CD4-positive, alpha-beta T cell (primary cell): ENCODE measurements at places on chromosomes 3 and 15. TPM values are rescaled to one million over a fixed set of nuclear protein-coding genes. Genes with fewer than 3 reads are reported as not detected.

GRCh38 chr3:63779227-63779626, 39.9 kb upstream of the C3orf49 start:
- DNase-seq = no peak

DNA sequence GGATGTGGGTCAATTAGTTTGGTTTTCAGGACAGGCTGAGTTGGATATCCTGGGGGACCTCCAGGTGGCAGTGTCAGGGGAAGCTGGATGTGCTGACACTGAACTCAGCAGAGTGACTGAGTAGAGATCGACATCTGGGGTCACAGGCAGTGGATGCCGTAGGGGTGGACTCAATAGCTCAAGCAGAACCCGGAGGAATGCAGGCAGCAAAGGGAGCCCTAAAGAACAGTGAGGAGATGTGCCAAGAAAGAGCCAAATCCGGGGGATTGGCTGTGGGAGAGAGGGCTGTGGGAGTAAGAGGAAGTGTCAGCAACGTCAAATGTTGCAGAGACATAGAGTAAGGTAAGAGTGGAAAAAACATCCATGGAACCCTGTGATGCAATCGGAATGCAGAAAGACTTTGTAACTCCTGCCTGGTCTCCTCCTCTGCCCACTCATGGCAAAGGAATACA, 11.6 kb downstream of the CCR5AS start:
- DNase-seq = no peak

- no peak for DNase-seq
Observed at GRCh38 chr15:74251131-74251811, 15.1 kb downstream of the CCDC33 start.

- DNase-seq = no peak
Observed at GRCh38 chr3:110618512-110619226, 452.9 kb upstream of the NECTIN3 start.

FAM43A gene
- total RNA-seq = 2.4 TPM

GRCh38 chr3:123791898-123792297, 92.2 kb downstream of the MYLK start:
- no peak for DNase-seq

SENP8 gene
- total RNA-seq = 0.14 TPM

DNA sequence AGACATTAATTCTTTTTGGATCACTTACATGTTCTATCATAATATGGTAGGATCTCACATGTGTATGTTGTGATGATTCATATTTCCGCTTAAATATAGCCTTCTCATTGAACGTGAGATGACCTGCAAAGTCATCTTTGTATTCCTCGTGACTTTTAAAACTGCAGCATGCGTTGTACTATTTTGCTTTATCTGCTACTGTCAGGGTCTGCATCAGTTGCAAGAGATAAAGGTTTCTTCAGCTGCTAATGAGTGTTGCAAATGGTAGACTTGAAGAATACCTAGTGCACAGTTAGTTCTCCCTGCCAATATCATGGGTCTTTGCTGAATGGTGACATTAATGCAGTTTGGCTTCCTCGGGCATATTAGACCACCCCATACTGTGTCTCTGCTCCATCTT, 31.8 kb downstream of the REC114 start:
- DNase-seq = no peak

IP6K1 gene
- total RNA-seq = 33.3 TPM

NEIL1 gene
- 30.5 TPM for total RNA-seq

GRK7 gene
- total RNA-seq = 0.22 TPM

CFAP44 gene
- total RNA-seq = 10.0 TPM

HERC2 gene
- 36.5 TPM for total RNA-seq

- DNase-seq = no peak
Observed at GRCh38 chr3:120670576-120670975, 11.5 kb downstream of the HGD start.

GRCh38 chr3:24773798-24774197, 279.1 kb upstream of the THRB start:
- no peak for DNase-seq

C3orf22 gene
- total RNA-seq = not detected

GP9 gene
- not detected for total RNA-seq

- DNase-seq = no peak
Observed at GRCh38 chr3:79410136-79410535, 357.7 kb downstream of the ROBO1 start.

POTEB3 gene
- not detected for total RNA-seq

- DNase-seq = no peak
Observed at GRCh38 chr15:70609889-70610288, 153.5 kb downstream of the UACA start.

B3GALNT1 gene
- total RNA-seq = 0.20 TPM

RTP1 gene
- not detected for total RNA-seq

- no peak for DNase-seq
Observed at GRCh38 chr3:55701997-55702396, 214.9 kb upstream of the WNT5A start.

- no peak for DNase-seq
Observed at GRCh38 chr3:188834349-188834748, 337.4 kb upstream of the TPRG1 start.

DNA sequence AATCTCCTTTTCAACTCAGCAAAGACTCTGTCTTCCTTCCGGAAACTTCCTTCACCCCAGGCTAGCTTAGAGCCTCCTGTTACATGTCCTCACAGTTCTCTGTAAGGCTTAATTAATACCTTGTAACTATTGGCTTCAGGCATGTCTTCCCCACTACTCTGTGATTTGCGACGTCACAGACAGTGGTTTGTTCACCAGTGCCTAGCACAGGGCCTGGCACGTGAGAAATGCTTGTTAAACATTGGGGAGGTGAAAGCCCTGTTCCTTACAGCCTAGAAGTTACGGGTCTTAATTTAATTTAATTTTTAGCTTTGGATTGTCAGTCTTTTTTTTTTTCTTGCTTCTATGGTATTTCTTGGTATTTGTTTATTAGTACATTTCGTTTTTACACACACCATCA, 36.4 kb upstream of the CACNA2D3 start:
- DNase-seq = no peak

GRCh38 chr3:115760716-115761115, 137.4 kb downstream of the GAP43 start:
- DNase-seq = no peak

GRCh38 chr3:106398891-106399600, 530.2 kb upstream of the CBLB start:
- DNase-seq = no peak
